CD8-positive, alpha-beta memory T cell (primary cell): ENCODE measurements at places on chromosomes 3 and 15. TPM values are rescaled to one million over a fixed set of nuclear protein-coding genes. Genes with fewer than 3 reads are reported as not detected.

ACOX2 gene
- total RNA-seq: not detected

COL6A5 gene
- not detected for total RNA-seq

SCN5A gene
- total RNA-seq: 0.47 TPM

PIK3R4 gene
- 32.0 TPM for total RNA-seq

RSRC1 gene
- total RNA-seq: 35.4 TPM

APOD gene
- total RNA-seq: not detected

ADAMTSL3 gene
- total RNA-seq: not detected

GUCA1C gene
- total RNA-seq: not detected

SCN11A gene
- 0.09 TPM for total RNA-seq

NR1I2 gene
- 0.38 TPM for total RNA-seq

SPRED1 gene
- total RNA-seq: 1.4 TPM

VWA5B2 gene
- 0.11 TPM for total RNA-seq

RAD51 gene
- total RNA-seq: 57.6 TPM

GOLGA6A gene
- 0.07 TPM for total RNA-seq

EMC7 gene
- 78.9 TPM for total RNA-seq

PLD1 gene
- total RNA-seq: 0.59 TPM

FBXO45 gene
- 29.3 TPM for total RNA-seq

TRA2B gene
- total RNA-seq: 324 TPM

INAFM2 gene
- total RNA-seq: 15.3 TPM

DMXL2 gene
- 5.8 TPM for total RNA-seq

RLBP1 gene
- total RNA-seq: not detected

CA12 gene
- not detected for total RNA-seq

OXTR gene
- total RNA-seq: 1.4 TPM

CCR2 gene
- 0.74 TPM for total RNA-seq

SLC28A1 gene
- not detected for total RNA-seq

DUOXA1 gene
- not detected for total RNA-seq

IMPG2 gene
- 0.20 TPM for total RNA-seq
